ENCODE measurements at places on chromosomes 16 and 17.

GRCh38 chr17:80356231-80356856 is 58.6 kb upstream of the ENDOV start:
- DNase-seq: peak; percentile 57

DNA sequence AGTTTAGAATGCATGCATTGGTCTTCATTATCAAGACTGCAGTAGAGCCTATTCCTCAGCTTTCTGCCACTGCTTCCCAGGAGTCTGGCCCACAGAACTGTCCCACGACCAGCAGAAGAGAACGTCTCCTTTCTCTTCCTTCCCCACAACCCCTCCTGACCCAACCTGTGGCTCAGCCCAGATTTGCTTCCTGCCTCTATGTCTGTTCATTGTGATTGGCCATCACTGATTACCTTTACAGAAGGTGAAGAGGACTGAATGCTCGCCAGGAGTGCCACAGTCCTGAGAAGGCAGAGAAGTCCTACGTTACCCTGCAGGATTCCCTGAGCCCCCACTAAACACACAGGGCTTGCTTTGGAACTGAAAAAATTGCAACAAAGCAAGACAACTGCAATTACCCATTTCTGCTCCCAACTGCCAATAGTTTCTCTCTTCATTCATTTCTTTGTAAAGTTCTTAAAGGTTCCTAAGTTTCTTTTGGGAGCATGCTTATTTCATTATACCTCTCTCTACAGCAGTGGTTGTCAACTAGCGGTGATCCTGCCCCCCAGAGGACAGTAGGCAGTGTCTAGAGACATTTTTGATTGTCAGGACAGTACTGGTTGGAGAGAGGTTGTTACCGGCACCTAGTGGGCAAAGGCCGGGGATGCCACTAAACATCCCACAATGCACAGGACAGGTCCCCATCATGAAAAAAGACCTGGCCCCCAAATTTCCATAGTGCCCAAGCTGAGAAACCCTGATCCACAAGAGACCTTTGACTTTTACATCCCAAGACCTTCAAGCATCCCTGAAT is 4.5 kb upstream of the NAT9 start:
- no peak for DNase-seq

GRCh38 chr17:17204635-17205231 is 1.4 kb downstream of the PLD6 start:
- DNase-seq: peak; percentile 73

DNA sequence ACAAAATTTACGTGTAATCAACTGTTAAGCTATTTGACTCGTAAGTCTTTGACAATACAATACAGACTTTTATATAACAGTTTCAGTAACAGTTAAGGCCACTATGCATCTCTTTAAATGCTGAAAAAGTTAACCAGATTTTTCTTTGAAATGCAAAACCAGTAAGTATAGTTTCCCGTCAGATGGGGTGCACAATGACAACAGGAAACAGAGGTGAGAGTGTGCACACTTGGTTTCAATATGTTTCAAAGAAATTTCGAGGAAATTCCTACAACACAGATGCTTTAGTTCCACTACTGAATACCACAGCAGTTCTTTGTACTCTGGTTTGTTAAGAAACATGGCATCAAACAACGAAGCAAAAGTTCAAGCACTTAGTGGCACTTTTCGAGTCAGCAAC is 48.4 kb downstream of the RNF157 start:
- DNase-seq: no peak

DNA sequence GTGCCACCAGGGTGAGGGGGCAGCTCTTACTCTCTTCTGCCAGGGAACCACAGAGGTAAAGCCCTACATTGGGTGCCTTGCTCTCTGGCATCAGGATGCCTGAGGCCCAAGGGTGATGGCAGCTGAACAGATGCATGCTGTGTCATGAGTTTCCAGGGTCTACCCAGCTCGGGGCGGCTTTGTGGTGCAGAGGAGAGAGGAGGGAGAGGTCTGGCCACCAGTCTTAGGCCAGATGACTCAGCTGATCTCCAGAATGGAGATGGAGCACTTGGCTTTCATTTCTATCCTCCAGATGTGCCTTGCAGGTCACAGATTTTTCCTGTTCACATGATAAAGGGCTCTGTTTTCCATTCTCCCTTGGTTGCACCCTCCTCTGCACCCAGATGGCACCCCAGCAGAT is 23.6 kb upstream of the USP22 start:
- DNase-seq: no peak

DNA sequence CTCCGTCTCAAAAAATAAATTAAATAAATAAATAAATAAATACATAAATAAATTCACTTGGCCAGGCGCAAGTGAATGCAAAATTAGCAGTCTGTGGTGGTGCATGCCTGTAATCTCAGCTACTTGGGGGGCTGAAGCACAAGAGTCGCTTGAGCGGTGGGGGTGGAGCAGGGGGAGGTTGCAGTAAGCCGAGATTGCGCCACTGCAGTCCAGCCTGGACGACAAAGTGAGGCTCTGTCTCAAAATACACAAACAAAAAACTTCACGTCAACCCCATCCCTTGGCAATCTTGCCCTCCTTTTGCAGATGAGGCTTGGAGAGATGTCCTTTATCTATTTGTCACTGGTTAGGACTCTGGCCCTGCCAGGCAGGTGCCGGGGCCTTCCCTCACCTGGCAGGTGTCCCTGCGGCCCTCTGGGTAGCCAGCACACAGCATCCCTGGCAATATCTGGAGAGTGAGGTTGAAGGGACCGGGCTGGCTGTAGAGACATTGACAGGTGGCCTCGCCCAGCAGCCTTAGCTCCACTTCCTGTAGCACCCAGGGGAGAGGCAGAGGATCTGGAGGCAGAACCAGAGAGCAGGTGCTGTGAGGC is 4.4 kb downstream of the PRSS36 start:
- DNase-seq: no peak

DNA sequence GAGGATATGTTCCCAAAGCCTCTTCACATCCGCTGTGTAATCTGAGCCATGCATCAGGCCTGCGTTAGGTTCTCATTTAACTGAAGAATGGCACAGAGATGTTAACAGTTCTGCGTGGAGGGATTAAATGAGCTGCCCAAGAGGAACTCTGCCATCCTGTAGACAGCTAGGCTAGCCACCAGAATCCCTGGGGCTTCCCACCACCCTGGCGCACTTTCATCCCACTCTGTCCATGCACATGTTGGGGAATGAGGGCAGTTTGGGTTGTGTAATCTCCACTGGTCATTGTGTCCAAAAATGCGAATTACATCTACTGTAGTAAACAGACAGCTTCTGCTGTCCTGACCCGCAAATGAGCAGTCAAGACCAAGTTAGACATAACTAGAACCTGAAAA is 1.0 kb upstream of the GLG1 start:
- DNase-seq: no peak

GRCh38 chr17:4897785-4898184 is 1.6 kb upstream of the C17orf107 start:
- no peak for DNase-seq

DNA sequence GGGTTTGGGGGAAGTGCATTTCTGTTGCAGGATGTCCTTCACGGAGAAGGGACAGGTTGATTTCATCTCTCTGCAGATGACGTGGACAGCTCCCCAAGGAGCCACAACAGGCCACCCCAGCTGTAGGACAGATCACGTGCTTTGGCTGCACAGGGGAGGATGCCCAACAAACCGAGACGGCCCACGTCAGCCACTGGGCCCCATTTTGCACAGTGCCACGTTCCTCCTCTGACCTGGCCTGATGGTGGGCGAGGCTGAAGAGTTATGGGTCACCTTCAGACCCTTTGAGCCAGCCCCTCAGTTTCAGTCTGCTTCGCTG is 9.0 kb upstream of the RHBDL3 start:
- no peak for DNase-seq

DNA sequence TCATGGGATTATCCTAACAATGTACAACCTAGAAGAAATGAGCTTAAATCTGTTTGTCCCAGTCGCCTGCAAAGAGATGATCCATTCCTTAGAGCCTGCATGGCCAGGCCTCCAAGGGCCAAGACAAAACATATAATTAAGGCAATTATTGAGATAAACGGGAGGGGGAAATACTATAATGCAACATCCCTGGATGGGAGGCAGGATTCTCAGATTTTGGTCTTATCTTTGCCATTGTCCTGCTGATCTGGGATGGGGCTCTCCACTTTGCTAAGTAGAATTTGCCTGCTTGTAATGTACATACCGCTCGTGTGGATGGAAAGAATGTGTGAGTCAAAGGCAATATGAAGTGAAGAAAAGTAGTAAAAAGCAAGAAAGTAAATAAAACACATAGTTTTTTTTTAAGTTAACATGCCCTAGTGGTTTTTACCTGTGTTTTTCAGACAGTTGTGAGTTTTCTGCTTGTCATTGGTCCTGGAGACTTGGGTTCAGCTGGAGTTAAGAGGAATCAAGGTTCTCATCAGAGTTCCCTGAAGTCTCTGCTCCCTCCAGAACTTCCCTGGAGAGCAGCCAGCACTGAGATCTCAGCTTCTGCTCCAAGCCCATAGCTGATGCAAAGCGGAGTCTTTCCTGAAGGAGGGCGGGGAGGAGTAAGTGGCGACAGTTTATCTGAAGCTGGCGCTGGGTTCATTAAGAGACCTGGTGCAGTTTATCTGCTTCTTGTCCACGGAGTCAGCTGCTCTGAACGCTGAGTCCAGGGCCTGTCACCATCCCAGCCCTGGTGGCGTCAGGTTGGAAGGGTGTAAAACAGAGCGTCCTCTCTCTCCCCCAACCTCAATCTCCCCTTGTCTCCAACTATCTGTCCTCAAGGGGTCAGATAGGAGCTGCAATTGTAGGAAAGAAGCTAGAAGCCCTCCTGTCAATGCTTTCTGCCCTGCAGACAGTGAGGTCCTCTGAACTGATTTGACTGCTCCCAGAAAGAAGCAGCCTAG is 30.1 kb downstream of the HOXB1 start:
- DNase-seq: no peak

- peak; percentile 34 for DNase-seq
Observed at GRCh38 chr16:66508248-66508913, 41.5 kb downstream of the TK2 start.

DNA sequence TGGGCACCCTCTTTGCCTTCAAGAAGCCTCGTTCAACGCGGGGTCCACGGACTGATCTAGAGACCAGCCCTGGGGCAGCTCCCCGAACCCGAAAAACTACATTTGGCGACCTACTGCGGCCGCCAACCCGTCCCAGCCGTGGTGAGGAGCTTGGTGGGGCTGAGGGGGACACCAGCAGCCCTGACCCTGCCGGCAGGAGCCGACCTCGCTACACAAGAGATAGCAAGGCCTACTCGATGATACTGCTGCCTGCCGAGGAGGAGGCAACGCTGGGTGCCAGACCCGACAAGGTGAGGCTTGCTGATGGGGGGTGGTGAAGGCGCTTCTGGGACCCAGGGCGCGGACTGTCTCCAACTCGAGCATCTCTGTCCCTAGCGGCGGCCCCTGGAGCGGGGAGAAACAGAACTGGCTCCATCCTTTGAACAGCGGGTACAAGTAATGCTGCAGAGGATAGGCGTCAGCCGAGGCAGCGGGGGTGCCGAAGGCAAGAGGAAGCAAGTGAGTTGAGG is 5.6 kb downstream of the ACD start:
- DNase-seq: peak; percentile 86

DNA sequence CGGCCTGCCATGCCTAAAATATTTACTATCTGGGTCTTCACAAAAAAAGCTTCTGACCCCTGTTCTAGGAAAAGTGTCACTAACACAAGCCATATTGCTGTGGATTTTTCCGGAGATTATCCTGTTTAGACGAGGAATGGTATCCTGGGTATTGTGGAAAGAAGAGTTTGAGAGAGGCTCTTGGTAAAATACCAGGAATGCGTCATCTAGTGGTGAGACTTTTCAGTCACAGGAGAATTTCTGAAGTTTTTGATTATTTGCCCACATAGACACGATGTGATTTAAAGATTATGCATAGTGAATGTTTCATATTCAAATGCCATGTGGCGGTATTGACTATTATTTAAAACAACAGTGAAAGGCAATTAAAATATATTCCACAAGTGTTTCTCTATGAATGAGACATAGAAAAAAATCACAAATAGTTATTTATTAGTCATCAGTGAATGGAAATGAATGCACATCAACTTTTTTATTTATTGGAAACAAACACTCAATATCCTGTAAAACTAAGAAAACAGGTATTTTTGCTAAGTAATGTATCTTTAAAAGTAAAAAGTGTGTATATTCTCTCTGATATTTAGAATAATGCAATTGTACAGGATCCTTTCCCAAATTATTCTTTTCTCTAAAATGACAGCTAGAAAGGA is 7.8 kb downstream of the KRT28 start:
- no peak for DNase-seq

GRCh38 chr17:8154608-8155155 is 2.5 kb upstream of the PER1 start:
- no peak for DNase-seq

DNA sequence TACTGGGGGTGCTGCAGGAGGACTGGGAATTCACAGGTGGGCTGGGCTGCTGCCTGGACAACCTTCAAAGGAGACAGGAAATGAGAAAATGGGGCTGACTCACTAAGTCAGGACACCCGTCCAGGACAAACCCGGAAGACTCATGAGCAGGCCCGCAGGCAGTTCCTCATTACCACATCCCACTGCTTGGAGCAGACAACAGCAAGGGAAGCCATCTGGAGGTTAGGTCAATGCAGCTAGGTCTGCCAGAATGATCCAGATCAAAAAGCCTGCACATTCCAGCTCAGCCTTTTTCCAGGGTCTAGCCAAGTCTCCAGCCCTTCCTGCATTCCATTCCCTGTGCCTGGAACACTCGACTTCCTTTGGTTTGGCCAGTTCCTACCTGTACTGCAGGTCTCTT is 536.5 kb upstream of the CDH11 start:
- DNase-seq: no peak

DNA sequence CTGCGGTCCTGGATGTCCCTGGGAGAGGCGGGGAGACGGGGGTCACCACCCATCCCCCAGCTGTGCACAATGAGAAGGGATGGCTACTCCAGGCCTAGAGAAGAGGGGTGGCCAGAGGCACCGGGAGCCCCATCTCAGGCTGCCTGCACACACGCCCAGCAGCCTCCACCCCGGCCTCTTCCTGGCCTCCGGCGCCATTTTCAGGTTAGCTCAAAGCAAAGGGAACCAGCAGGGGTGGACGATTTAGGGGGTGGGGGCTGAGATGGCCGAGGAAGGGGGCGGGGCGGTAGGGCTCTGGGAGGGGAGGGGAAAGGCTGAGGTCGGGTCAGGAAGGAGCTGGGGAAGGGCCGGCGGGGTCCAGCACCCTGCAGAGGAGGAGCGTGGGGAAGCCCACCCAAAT is 42.8 kb downstream of the SRCIN1 start:
- no peak for DNase-seq

DNA sequence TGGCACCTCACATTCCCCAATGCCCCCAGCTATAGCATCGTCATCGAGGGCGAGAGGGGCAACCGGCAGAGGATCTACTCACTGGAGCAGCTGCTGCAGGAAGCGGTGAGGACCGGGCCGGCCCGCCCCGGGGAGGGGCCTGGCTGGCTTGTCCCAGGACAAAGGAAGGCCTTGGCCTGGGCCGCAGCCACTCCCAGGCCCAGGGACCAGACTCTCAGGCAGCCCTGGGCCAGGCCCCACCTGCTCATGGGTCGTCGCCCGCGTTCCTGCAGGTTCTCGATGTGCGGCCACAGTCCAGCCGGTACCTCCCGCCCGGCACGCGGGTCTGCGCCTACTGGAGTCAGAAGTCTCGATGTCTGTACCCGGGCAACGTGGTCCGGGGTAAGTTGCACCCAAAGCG is 53.4 kb downstream of the ACTG1 start:
- no peak for DNase-seq

GRCh38 chr16:9757687-9758086 is 424.5 kb downstream of the GRIN2A start:
- no peak for DNase-seq

- DNase-seq: peak; percentile 90
Observed at GRCh38 chr17:2336215-2336851, at the start of gene TSR1. Gene TSR1 (minus strand): TSS chr17:2336457. CDS start chr17:2336427, 30 bp downstream.

GRCh38 chr16:3954411-3954921 is 74.0 kb upstream of the CREBBP start:
- peak; percentile 38 for DNase-seq

All from posterior cingulate gyrus (tissue), 11 donors.